Activated CD4-positive, alpha-beta T cell treated with anti-CD3 and anti-CD28 coated beads for 1 hour (primary cell): ENCODE measurements at places on chromosomes 6 and 20.

DNA sequence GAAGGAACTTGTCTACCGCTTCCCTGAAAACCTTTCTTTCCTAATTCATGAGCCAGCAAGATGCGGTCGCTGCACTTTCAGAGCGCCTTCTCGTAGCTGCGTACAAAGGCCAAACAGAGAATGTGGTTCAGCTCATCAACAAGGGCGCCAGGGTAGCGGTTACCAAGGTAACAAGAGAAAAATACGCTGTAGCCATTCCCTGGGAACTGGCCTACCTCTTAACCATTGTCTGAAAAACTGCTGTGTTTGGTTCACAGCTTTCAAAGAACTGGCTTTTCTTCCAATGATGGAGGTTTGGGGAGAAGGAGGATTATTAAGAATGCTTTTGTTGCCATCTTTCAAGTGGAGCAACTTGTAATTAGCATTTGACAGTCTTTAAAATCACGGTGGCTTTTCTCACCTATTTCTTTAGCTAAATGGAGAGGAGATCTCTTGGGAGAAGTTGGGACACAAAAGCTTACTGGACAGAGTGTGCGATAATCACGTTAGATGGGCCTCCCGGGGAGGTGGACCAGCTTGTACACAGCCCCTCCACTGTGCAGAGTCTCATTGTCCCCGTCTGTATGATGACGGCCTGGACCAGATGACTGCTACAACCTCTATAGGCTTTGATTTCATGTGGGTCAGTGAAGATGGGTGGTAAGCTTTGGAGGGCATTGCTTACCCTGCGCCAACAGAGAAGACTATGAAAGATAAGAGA, 71.5 kb downstream of the LYRM2 start:
- no peak for DNase-seq

DNA sequence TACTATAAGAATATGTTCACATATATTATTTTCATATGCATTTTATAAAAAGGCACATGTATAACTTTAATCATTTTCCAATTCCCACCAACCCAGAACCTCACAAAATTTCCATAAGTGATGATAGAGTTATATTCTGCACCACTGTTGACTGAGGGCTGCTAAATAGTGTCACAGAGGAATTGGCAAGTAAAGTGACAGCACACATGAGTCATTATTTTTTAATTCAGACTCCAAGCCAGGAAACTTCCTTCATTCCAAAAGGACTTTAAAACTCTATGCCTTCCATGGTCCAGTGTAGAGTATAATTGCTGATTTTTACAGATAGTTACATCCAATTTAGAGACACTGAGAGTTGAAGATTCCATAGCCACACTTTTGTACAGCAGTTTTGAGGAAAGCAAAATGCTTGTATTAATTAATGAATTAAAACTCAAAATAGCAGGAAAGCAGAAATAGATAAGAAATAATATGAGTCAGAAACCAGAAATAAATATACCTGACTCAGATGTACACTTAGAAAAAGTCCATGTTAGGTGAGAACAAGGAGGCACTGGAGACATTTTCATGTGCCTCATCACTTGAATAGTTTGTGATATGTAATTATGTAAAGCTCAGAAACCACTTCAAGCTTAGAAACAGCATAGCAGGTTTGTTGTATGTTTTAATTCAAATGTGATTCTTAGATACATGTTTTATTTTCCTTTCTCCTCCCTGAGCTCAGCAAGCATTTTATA, 425.2 kb upstream of the OPRM1 start:
- no peak for DNase-seq

- no peak for DNase-seq
These were observed 70.6 kb upstream of the CCN2 start for GRCh38 chr6:132021552-132022375.

GRCh38 chr6:56906752-56907151, 48.2 kb upstream of the BEND6 start:
- DNase-seq: no peak

GRCh38 chr6:107495971-107496370, 6.1 kb downstream of the SOBP start:
- DNase-seq: no peak

GRCh38 chr6:30885481-30885998, 1.2 kb downstream of the DDR1 start:
- DNase-seq: no peak

GRCh38 chr6:69735027-69735426, 61.8 kb downstream of the LMBRD1 start:
- no peak for DNase-seq

DNA sequence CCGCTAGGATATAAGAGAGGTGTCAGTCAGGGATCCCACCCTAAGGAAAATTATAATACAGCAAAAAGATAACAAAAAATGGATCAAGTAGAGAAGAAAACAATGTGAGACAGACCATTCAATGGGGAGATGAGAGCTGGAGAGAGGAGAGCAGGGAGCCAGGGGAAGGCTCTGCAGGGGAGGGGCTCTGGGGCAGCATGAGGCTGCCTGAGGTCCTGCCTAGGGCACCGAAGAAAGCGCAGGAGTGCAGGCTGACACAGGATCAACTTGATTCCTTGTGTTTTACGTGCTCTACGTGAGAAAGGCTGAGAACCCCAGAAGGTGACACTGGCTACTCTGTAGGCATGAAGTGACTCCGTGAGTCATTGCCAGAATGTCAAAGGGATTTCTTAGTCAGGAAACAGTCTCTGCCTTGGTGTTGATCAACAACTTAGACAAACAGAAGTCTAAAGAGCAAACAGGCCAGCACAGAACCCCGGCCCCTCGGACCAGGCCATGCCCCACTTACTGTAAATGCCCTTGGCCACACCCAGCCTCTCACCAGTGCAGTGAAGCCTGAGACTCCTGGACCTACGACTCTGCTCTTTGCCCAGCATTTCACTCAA, 290.1 kb upstream of the PRDM1 start:
- DNase-seq: no peak

DNA sequence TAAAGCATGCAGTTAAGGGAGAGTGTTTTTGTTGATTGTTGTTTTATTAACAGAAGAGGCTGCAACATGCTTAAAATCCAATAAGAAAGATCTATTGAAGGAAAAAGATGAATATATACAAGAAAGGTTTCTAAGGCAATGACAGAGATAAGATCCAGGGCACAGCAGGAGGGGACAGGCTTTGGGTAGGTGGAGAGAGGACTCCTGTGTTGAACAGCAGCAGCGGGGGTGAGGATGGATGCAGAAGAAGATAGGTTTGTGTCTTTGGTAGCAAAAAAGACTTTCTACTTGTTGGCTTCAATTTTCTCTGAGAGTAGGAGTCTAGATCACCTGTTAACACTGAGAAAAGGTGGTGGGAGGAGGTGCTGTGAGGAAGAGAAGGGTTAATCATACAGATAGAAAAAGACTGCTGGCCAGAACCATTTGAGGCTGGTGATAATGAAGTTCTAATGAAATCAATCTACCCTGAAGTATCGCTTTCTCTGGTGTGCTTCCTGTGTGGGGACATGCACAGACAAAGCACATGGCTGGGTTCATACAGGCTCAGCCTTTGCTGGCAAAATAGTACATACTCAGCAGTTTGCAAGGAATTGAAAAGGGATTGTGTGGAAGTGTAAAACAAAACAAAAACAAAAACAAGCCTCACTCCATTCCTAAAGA, 17.2 kb upstream of the DST start:
- DNase-seq: no peak

DNA sequence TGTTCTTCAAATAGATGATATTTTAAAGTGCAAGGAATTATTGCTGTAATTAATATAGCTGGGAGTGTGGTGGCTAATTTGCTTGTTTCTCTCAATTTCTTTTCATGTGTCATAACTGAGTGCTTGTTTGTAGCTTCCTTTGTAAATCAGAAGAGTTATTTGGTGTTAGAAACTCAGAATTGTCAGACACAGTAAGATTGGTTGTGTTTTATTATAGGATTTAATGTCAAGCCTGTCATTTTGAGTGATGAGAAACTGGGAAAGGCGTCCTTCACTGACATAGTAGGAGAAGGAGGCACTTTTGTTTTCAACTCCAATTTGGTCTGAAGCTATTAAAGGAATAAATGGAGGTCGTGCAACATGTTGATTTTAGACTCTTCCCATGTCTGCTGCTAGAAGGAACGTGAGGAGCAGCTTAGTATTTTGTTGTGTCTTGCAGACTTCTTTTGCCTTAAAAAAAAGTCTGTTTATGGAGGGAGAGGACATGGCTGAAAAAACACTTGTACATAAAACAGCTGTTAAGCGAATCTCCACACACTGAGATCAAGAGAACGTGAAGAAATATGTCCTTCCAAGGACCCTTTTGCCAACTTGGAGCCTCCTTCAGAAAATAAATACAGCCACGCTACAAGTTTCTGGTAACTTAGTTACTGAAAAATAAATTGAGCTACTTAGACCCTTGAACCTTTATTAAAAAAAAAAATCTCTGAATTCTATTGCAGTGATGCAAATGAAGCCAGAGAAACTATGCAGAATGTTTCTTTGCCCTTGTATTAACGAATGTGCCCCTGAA, 59.5 kb downstream of the BMP6 start:
- no peak for DNase-seq

GRCh38 chr20:22353586-22353985, 230.8 kb downstream of the FOXA2 start:
- no peak for DNase-seq
